Fibroblast of the conjunctiva (primary cell): ENCODE measurements at places on chromosomes 2 and 18.
A peak's percentile ranks its signal among the peaks of the same experiment; 100 is the strongest.

GRCh38 chr2:193695367-193695766 is 1500.6 kb upstream of the TMEFF2 start:
- DNase-seq, result peak; percentile 48

GRCh38 chr2:44943031-44943692 is 1.7 kb downstream of the SIX3 start:
- no peak for DNase-seq

GRCh38 chr18:75677696-75678455 is 250.4 kb upstream of the SMIM21 start:
- DNase-seq, result no peak

GRCh38 chr18:74197705-74198341 is 49.5 kb downstream of the TIMM21 start:
- DNase-seq, result no peak

GRCh38 chr2:200662727-200663126 is 76.9 kb downstream of the AOX1 start:
- peak; percentile 53 for DNase-seq

DNA sequence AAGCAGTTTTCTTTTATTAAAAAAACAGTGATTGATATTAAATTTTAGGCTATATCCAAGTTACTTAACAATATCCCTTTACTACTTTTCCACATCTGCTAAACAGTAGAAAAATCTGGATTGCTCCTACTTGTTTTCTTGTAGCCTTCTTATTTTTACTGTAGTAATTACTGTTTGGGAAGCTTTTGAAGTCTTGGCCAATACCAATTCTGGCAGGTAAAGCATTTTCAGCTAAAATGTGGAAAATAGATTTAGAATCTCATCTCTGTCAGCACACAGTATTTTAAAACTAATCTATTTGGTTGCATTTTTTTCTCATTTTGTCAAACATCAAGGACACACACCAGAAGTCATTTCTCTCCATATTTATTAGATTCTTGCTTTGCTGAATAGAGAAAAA is 1485.7 kb upstream of the PIK3C3 start:
- DNase-seq, result no peak

- DNase-seq, result no peak
Measured at GRCh38 chr18:77487951-77488740, 238.5 kb downstream of the GALR1 start.

GRCh38 chr2:98711506-98711905 is 19.4 kb downstream of the MGAT4A start:
- DNase-seq, result no peak

DNA sequence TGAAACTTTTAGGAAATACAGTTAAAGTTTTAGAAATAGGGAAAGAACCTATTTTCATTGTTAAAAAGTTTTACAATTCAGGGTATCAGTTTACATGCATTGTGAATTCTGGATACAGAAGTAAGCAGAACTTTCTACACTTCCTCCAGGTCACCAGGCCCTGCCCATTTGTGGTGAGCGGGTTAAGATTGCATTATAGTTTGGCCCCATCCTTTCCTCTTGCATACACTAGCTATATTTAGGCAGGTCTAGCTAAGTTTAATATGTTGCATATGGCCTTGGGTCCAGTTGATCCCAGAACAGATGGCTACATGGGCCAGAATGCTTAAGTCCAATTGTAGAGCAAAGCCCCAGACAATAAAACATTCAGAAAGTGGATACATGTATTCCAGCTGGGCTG is 4.8 kb downstream of the VWA3B start:
- no peak for DNase-seq

- peak; percentile 14 for DNase-seq
Measured at GRCh38 chr18:79200546-79201268, 131.5 kb downstream of the ATP9B start.

- no peak for DNase-seq
Measured at GRCh38 chr2:143994961-143995360, 525.0 kb downstream of the ZEB2 start.

GRCh38 chr2:148603562-148603920 is 41.0 kb upstream of the EPC2 start:
- DNase-seq, result no peak

GRCh38 chr18:44309185-44309584 is 371.5 kb upstream of the SETBP1 start:
- DNase-seq, result no peak

DNA sequence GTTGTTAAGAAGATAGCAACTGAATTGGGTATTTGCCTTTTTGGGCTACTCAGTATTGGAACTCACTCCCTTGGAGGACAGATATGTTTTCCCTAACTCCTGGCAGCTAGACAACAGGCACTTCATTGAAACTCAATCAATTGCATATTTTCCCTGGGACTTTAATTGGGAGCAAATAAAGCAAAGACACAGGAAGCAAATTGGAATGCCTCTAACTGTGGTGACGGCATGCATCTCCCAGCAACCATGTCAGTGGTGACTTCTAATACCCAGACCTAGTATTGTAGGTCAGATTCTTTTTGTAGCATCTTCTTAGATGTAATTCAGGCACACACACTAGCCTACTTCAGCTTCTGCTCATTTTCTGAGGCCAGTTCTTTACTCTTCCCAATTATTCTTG is 164.2 kb upstream of the SETBP1 start:
- no peak for DNase-seq

DNA sequence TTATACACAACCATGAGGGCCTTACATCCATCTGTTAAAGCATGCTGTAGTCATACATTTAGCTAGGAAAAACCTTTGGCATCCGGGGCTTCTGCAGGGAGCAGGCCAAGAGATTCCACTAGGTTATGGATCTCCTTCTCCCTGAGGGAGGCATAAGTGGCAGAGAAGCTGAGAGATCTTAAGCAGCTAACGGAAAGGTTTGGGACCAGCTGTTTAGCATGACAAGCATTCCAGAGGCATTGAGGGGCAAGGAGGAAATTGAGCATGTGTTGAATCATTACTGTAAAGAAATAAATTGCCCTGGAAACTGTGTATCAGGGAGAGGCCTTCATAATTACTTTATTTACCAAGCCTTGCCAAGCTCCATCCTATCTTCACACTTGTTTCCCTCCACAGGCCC is 643.1 kb downstream of the CNTNAP5 start:
- DNase-seq, result no peak

DNA sequence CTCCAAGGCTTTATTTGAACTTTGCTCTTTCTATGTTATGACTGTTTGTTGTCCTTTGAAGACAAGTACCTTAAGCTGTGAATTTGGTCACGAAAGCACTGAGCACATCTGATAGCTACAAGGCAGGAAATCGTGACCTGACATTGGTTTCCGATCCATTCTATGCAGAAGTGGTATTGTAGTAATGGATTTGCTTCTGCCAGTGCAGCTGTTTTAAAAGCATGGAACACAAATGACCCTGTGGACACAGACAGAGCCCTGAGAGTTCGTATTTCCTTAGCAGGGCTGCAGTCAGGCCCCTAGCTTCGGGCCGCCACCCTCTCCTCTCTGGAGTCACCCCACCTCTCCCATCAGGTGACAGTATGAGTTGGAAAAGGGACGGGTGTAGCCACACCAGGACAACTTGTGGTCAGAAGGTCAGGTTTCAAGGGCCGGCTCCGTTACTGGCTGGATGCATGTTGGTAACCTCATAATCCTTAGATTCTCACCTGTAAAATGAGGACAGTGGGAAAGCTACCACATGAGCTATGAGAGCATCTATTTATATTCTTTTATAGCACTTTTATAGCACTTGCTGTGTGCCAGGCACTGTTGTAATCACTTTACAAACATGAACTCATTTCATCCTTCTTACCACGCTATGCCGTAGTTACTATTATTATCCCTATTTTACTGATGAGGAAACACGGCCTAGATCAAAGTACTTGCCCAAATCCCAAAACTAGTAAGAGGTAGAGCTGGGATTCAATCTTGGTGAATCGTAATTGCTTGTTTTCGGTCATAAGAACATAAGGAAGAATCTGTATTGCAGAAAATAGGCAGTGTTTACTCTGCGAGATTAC is 70.2 kb downstream of the SPATS2L start:
- no peak for DNase-seq

DNA sequence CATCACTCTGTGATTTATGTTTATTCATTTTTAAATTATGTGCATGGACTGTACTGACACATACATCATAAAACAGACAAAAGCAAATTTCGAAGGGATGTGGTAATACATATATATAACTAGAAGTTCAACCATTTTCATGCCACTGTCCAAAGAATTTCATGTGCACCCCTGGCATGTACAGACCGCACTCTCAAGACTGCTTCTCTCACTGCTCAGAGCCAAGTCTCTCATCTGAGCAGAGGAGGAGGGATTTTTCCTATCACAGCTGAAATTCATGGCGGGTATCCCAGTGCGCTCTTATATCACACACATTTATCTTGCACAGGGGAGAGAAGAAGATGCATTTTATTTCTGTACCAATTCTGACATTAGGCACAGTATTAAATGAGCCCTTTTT is 5.9 kb downstream of the TMEM178A start:
- DNase-seq, result no peak

- DNase-seq, result no peak
Measured at GRCh38 chr2:44441200-44441599, 79.5 kb downstream of the CAMKMT start.

DNA sequence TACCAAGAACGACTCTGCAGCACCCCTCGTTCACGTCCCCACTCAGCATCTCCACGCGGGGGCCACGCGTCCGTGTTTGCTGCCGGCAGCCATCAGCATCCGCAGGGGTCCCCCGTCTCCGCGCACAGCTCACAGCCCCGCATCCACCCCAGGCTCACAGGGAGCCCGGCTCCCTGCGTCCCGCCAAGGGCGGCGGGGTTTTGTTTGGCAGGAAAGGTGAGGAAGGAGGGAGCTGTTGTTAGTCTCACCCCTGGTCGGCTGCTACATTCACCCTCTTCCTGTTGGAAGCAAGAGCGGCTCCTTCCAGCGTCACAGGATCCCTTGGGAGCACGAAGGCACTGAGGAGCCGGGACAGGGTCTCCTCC is 131.0 kb upstream of the CTDP1 start:
- DNase-seq, result no peak

DNA sequence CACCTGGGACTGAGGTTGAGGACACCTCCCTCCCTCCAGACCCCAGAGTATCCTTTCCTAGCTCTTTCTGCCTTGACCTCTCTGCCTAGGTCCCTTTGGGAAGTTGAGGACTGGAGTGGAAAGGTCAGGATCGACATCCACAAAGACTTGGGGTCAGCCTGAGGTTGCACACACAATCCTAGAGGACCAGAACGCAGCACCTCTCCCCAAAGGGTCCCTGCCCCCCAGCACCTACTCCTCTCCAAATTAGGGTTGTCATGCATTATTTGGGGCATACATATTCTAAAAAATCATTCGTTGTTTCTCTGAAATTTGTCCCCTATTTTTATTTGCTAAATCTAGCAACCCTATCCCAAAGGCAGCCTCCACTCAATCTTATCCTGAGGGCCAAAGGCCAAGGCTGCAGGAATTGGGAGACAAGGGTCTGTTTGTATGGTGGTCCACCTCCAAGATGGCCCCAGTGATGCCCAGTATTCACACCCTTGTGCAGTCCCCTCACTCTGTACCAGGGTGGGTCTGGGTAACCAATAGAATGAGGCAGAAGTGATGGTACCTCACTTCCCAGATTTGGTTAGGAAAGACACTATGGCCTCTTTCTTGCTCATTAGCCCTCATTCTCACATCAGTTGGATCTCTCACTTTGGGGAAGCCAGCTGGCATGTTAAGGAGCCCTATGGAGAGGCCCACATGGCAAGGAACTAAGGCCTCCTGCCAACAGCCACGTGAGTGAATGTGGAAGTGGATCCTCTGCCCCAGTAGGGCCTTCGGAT is 3.5 kb upstream of the CHRNG start:
- DNase-seq, result no peak

DNA sequence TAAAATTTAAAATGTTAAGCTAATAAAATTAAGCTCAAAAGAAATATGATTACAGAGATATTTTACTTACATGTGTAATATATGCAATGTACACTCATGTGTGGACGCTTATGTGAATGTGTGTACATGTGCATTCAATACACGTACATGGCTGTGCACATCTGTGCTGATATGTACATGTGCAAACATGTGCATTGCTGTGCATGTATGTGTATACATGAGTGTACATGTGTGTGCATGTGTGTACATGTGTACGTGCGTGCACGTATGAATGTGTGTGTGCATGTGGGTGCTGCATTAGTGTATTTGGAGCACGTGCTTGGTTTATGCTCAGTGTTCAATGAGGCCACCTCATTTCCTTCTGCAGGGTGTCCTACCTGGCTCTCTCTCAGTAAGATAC is 88.2 kb upstream of the TMEM18 start:
- no peak for DNase-seq

GRCh38 chr2:119257198-119257597 is 33.6 kb downstream of the STEAP3 start:
- DNase-seq, result no peak

DNA sequence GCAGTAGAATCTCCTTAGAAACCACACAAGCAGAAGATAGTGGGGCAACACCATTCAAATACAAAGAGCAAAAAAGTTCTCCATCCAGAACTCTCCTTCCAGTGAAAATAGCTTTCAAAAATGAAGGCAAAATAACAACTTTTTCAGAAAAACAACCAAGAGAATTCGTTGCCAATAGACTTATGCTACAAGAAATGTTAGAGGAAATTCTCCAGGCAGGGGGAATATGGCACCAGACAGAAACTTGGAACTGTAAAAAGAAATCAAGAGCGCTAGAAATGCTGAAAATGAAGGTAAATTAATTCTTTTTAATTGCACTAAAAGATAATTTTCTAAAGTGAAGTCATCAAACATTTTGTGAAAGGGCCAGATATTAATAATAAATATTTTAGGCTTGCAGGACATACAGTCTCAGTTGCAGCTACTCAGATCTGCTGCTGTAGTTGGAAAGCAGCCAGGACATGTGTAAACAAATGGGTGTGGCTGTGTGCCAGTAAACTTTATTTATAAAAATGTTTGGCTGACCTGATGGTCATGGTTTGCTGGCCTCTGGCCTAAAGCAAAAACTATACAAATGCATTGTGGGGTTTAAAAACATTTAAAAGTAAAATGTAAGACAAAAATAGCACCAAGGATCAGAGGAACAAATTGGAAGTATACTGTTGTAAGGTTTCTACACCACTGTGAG is 73.7 kb upstream of the TGFA start:
- DNase-seq, result peak; percentile 6

DNA sequence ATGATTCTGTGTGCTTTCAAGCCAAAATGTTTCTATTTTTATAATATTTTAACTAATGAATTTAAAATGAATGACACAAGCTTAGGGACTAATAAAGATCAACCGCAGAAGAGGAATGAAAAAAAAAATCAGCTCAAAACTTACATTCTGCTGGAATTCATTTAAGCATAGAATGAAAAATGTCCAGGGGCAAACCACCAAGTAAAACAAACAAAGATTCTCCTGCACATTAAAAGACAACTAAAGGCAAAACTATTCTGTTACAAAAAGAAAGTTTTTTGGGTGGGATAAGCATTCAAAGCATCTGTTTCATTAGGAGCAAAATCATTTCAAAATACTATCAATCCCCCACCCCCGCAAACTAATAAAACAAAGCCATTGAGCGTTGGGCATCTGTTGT is 99.3 kb upstream of the SOX11 start:
- DNase-seq, result no peak

GRCh38 chr2:127753374-127753773 is 52.1 kb downstream of the SFT2D3 start:
- no peak for DNase-seq
